ENCODE measurements at places on chromosomes 1 and 21.

- no peak for DNase-seq
Measured at GRCh38 chr1:155761736-155762405, 73.0 kb downstream of the DAP3 start.

DNA sequence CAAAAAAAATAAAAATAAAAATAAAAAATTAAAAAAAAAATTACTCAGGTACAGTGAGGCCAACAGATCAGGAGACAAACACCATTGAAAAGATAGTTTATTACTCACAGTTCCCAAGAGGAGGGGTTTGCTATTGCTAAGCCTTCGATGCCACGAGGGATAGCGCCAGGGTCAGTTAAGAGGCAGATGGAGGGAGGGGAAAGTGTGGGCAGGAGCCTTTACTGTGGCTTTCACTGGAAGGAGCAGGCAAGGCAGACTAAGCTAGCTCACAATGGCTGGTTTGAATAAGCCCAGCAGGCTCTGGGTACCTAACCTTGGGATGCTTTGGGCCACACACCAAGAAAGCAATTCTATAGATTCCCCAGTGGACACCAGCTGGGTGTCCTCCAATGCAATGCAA is 12.7 kb upstream of the RNF187 start:
- no peak for DNase-seq

GRCh38 chr21:45270306-45270821 is 17.3 kb downstream of the POFUT2 start:
- no peak for DNase-seq

DNA sequence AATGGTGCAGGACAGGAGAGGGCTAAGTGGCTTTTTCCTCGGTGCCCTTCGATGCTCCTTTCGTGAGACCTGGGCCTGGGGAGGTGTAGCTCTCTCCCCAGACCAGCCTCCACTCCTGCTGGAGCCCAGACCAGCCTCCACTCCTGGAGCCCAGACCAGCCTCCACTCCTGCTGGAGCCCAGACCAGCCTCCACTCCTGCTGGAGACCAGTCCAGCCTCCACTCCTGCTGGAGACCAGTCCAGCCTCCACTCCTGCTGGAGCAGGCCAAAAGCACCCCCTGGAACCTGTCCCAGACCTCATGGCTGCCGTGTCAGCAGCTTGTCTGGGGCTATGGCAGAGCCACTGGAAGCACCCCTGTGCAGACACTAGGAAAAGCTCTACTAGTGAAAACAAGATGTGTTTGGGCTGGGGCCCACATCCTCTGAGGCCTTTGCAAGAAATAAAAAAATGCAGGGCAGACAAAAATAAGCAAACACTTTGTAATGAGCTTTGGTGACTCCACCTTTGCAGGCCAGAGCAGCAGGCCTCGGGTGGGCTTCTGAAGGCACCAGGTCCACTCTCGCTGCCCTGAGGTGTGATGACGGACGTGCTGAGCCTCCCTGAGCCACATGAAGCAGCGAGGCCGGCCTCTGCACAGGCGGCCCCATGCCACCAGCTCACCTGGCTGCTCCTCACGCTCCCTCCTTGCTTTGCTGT is 116.0 kb upstream of the IFFO2 start:
- DNase-seq = no peak

- peak; percentile 85 for DNase-seq
Measured at GRCh38 chr1:84365225-84366221, 32.8 kb upstream of the DNASE2B start.

DNA sequence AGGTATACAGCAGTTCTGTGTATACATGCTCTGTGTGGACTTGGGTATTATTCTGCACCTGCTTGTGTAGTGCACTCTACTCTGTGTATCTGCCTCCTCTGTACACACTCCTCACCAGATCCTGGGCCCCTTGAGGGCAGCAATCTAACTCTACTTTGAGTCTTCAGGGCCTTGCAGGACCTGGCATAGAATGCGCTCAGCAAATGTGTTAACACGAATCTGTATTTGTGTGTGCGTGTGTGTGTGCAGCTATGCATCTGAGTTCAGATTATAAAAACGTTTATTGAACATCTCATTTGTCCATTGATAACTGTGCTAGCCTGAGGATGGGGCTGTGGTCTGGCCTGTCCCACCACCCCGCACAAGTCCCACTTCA is 3.9 kb upstream of the MEF2D start:
- DNase-seq = no peak

All from GM03348 (cell line).